ENCODE measurements at places on chromosomes 7 and 10.

GRCh38 chr10:16942381-16943078 lies 125.3 kb upstream of the RSU1 start:
- DNase-seq = no peak

DNA sequence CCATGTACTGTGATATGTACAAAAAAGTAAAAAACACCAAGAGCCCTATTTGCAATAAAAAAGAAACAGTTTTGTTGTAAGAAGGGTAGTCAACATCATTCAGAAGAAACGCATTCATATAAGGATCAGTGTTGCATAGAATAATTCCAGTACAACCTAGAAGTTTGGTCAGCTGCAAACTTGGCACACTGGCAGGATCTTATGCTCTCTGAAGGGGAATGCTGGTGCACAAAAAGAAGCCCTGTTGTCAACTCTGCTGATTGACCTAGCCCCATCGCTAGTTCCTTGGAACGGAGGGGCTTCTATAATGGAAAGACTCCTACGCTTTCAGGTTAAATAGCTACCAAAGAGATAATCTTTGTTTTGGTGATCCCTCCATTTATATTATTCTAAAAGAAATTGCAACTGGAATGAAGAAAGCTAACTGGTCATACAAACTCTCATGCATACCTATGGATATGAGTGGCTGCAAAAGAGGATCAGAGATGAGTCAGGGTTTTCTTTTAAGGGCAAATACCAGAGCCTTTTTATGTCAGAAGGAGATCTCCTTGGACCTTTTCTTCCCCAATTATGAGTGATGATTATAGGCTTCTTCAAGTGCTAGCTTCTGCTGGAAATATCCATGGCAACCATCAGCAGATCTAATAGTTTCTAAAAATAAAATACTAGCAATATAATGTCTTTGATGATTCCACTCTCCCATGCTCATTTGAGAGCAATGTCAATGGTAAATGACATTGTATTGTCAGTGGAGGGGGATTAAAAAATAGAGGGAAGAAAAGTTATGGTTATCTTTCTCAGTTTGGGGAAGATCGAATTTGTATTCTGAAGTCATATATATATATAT lies 312.4 kb upstream of the CACNA2D1 start:
- DNase-seq = no peak

DNA sequence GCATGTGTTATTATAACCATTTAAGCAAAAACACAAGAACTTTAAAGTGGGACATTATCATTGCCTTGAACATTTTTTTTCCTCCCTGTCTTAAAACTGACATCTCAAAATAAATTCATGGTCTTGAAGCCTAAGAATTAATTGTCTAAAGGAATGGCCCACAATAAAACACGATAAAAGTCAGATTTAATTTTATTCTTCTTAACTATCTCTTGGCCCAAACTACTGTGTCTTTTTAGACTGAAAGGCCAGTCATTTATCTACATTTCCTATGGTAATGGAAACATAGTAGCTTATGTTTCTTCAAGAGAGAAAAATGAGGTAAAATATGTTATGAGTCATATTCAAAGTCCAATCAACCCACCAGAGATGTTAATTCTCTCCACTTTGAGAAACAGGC lies 24.4 kb upstream of the ETV1 start:
- no peak for DNase-seq

GRCh38 chr10:8951440-8952089 lies 897.1 kb downstream of the GATA3 start:
- DNase-seq = no peak

DNA sequence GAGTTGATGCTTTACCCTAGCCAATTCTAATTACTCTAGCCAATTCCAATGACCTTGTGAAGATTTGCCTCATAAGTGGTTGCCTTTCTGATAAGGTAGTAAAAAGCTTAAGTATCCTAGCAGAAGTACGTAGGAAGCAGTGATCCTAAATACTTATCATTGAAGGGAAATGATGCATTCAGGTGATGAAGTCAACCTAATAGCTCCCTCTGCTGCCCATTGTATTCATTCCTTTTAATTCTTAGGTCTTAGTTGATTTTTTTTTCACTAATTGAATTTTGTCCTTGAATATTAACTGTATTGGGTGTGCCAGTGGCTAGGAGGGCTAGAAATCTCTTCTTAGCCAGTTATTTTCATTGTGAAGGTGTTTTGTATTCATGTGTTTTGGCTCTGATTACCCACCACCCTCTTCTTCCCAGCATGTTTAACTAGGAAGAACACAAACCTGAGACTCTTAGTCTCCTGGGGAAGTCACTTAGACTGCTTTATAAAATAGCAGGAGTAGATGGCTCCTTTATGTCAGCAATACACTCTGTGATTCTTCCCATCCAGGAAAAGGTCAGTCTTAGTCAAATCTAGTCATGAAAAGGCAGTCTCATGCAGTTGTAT lies 46.3 kb downstream of the PLEKHA8 start:
- no peak for DNase-seq

- no peak for DNase-seq
Observed at GRCh38 chr10:84306751-84307384, 21.5 kb upstream of the CCSER2 start.

DNA sequence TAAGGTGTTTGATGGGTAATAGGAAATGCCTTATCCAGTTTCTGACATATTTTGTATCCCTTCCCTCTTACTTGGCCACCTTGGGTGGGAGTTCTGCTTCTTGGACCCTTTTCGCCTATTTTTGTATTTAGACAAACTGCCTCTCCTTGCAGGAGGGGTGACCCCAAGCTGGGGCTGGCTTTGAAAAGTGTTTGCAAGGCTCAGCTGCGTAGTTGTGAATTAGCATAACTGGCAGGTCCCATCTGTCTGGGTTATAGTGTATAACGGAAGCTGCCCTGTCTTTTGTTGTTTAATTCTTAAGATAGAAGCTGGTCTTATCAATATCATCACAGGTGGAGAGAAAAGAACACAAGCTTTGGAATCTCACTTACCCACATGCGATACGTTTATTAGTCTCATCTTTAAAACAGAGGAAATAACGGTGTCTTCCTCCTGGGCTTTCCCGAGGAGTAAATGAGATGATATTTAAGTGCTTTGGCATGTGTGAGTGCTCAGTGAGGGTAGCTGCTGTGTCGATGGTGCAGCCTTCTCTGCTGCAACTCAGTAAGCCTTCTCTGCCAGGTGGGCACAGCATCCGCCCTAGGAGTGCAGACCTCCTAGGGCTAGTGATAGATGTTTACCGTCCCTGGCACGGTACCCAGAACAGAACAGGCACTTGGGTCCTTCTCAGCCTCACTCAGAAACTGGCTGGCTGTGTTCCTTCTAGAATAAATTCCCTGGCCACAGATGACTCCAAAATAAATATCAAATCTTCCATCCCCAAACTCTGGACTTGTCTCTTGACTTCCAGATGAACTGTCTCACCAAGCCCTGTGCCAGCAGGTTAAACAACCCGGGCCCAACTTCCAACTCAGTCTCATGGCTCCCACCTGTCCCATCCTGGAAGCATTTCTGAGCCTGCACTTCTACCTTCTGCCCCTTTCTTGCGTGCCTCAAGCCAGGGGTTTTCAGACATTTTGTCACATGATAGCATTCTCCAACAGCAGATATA lies 227.3 kb downstream of the GFRA1 start:
- no peak for DNase-seq

GRCh38 chr7:151017953-151018420 lies 6.3 kb downstream of the ATG9B start:
- DNase-seq = peak; percentile 79

GRCh38 chr10:120327675-120328074 lies 129.4 kb upstream of the PLPP4 start:
- DNase-seq = no peak

- no peak for DNase-seq
Observed at GRCh38 chr10:120732067-120732466, 119.1 kb upstream of the WDR11 start.

- no peak for DNase-seq
Observed at GRCh38 chr10:45399113-45399512, 25.1 kb downstream of the ALOX5 start.

DNA sequence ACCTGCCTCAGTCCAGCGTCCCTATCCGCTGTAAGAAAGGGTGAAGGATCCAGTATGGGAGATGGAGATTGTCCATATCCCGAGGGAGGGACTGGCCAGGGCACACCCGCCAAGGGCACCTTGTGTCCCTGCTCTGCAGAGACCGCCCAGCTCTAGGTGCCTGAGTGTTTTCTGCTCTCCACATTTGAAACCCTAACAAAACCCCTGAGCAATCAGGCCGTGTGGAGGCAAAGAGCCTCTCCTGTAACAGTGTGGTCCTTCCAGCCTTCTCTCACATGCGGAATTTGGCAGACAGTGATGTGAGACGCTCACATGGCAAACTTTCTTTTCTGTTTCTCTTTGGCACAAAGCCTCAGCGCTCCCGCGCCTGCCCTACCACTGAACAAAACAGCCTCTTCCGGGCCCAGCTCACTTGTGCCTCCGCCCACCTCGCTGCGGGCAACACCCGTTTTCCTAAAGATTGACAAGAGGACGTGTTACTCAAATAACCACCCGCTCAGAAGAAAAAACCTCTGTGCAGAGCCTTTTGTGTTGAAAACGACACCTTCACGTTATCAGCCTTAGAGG lies 514.8 kb downstream of the DNAJB6 start:
- DNase-seq = peak; percentile 86

- DNase-seq = no peak
Observed at GRCh38 chr10:99276848-99277486, 41.3 kb upstream of the HPSE2 start.

DNA sequence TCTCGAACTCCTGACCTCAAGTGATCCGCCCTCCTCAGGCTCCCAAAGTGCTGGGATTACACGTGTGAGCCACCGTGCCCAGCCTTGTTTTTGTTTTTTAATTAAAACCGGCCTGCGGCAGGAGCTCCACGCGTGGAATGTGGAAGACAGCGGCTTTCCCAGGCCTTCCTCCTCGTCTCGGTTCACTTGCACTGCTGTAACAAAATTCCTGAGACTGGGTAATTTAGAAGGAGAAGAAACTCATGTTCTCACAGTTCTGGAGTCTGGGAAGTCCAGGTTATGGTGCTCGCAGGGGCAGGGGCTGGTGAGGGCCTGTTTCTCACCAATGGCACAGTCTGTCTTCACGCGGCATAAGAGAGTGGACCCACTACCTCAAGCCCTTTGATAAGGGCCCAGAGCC lies 14.4 kb upstream of the CRYGN start:
- DNase-seq = no peak

- peak; percentile 51 for DNase-seq
Observed at GRCh38 chr7:105652359-105652993, 71.2 kb upstream of the EFCAB10 start.

- no peak for DNase-seq
Observed at GRCh38 chr7:101066833-101067177, 18.5 kb upstream of the TRIM56 start.

DNA sequence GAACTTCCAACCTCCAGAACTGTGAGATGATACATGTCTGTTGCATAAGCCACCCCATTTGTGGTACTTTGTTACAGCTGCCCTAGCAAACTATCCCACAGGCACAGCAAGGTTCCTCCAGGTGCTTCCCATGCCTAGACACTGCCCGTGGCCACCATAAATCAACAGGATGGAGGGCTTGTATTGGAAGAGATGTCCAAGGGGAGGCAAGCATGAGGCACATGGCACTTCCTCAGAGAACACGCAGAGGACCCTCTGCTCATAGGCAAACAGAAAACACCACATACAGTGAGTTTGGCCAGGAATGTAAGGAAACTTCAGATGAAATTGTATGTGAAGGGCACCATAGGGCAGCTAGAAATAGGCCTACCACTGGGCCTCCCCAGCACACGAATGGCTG lies 291.1 kb downstream of the GRID1 start:
- DNase-seq = no peak

GRCh38 chr10:26711324-26711723 lies 13.8 kb downstream of the PDSS1 start:
- DNase-seq = no peak
